GM04503 (cell line): ENCODE measurements at places on chromosomes 4 and X.

GRCh38 chr4:78734441-78735162 lies 41.5 kb upstream of the BMP2K start:
- no peak for DNase-seq

- no peak for DNase-seq
These were observed 5.2 kb upstream of the ARX start for GRCh38 chrX:25020905-25021449.

DNA sequence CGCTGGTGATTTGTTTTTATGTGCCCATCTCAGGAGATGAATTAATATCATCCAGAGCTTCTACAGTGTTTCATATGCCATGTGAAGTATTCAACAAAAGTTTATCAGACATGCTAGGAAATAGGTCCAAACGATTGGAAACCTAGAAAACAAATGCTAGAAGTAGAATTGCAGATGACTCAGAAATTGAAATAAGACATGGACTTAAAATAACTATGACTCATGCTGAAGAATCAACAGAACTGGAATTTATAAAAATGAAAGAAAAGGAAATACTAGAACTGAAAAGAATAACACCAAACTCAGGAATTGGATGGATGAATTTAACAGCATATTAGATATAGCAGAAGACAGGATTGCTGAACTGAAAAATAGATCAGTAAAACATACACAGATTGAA lies 172.7 kb upstream of the GIMD1 start:
- peak; percentile 35 for DNase-seq

- DNase-seq = no peak
These were observed 22.8 kb upstream of the EIF4E start for GRCh38 chr4:98951710-98952109.

DNA sequence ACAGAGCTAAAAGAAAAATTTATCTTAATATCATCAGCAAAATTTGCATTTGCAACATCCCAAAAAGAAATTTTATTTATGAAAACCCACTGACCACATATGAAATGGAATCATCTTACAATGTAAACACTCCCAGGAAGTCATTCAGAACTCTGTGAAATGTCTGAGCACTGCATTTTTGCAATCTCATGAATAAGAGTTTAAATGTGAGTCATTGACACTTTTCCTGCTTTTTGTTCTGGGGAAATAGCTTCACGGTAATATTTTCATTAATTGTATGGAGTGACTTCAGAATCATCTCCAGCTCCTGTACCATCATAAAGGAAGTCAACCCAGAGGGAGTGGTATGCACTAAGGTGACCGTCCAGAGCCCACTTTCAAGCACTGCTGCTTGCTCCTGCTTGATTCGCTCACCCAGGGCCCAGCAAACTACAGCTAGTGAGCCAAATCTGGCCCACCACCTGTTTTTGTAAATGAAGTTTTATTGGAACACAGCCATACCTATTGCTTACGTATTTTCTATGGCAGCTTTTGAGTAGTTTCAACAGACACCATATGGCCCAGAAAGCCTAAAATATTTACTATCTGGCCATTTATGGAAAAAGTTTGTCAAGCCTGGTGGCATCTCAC lies 17.2 kb downstream of the EDNRA start:
- DNase-seq = no peak

- DNase-seq = peak; percentile 87
These were observed 289.3 kb downstream of the BCOR start for GRCh38 chrX:39808471-39808917.
